Effector memory CD4-positive, alpha-beta T cell (primary cell): ENCODE measurements at places on chromosomes 5 and 9.

DNA sequence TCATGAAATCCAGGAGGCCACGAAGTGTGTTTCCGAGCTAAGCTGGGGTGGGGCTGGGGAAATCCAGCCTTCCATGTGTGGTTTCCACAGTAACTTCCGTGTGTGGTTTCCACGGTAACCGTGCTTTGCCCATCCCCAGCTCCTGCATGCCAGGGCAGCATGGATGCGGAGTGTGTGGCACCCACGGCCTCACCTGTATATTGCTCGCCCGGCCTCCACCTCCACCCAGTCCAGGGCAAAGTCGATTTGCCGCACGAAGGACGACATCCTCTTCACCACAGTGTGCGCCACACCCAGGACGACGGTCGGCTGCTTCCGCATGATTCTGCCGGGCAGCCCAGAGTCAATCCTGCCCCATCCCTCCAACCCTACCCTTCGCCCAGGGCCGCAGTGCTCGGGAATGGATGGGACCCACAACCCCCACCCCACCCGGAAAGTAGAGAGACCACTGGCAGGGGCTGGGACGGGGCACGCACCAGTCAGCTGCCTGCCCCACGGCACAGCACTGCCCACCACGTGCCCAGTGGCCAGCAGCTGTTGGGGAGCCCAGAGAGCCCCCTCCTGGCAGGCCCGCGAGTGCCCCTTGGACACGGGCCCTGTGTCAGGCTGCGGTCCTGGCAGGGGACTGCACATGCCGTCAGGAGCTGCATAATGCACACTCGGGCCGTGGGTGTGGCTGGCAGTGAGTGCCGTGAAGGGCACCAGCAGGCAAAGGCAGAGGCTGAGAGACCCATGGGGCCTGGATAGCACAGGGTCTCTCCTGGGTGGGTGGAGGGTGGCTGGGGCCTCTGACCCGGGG, 39.0 kb upstream of the NSMF start:
- DNase-seq = no peak
- no peaks in the 10 kb centered on the region for H3K36me3 ChIP-seq
- no peaks in the 10 kb centered on the region for H3K27me3 ChIP-seq
- no peak overlapping the region for H3K27ac ChIP-seq
- H3K4me1 ChIP-seq = no peaks in the 10 kb centered on the region
- H3K4me3 ChIP-seq = no peak overlapping the region

GRCh38 chr5:174877987-174878386, 153.6 kb downstream of the MSX2 start:
- no peaks in the 10 kb centered on the region for H3K36me3 ChIP-seq
- H3K4me1 ChIP-seq = no peaks in the 10 kb centered on the region
- H3K27me3 ChIP-seq = no peaks in the 10 kb centered on the region
- no peak for DNase-seq
- H3K4me3 ChIP-seq = no peak overlapping the region

GRCh38 chr5:54883374-54884194, 101.8 kb downstream of the ESM1 start:
- no peaks in the 10 kb centered on the region for H3K4me1 ChIP-seq
- H3K27me3 ChIP-seq = peaks cover 17% of the 10 kb centered on the region
- DNase-seq = no peak
- H3K4me3 ChIP-seq = peak overlapping the region; percentile 37
- H3K27ac ChIP-seq = no peak overlapping the region
- H3K36me3 ChIP-seq = no peaks in the 10 kb centered on the region

DNA sequence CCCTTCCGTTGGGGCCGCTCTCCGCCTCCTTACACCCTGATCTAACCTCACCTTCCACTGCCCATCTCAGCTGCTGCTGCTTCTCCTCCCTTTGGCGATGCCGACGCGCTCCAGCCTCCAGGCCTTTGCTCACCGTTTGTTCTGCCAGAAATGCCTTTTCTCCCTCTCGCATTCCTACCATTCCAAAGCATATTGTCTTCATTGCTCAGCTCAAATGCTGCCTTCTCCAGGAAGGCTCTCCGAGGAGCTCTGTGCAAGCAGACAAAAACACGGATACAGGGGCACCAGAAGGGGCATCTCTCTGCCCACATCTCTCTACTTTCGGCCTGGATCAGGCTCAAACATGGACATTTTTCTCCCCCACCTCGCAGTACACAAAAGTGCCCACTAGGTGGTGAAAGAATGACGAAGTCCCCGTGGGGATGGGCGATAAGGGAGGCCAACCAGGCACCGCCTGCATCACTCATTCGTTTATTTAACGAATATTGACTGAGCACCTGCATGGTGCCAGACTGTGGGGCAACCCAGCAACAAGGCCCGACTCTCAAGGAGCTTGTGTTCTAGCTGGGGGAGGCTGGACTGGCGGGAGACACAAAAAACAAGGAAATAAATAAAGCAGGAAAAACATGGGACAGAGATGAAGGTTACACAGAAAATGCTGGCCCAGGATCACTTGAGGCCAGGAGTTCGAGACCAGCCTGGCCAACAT, 7.3 kb upstream of the GRHPR start:
- H3K27me3 ChIP-seq = no peaks in the 10 kb centered on the region
- no peak overlapping the region for H3K4me3 ChIP-seq

DNA sequence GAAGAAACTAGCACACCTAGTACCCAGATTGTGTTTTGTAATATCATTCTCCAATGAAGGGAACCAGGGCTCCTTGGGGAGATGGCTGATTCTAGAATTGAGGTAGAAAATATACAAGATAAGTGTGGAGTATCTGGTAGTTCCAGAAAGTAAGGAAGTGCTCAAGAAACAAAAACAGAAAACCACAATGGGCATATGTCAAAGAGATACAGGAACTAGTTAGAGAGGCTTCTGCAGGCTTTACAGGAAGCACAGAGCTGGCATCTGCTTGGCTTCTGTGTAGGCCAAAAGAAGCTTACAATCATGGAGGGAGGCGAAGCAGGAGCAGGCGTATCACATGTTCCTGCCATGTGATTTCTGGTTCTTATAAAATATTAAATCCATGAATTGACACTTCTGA, 105.7 kb upstream of the TMEM161B start:
- H3K4me1 ChIP-seq = no peaks in the 10 kb centered on the region
- no peak overlapping the region for H3K27ac ChIP-seq
- no peaks in the 10 kb centered on the region for H3K27me3 ChIP-seq
- no peak overlapping the region for H3K4me3 ChIP-seq
- no peak for DNase-seq
- H3K36me3 ChIP-seq = no peaks in the 10 kb centered on the region

DNA sequence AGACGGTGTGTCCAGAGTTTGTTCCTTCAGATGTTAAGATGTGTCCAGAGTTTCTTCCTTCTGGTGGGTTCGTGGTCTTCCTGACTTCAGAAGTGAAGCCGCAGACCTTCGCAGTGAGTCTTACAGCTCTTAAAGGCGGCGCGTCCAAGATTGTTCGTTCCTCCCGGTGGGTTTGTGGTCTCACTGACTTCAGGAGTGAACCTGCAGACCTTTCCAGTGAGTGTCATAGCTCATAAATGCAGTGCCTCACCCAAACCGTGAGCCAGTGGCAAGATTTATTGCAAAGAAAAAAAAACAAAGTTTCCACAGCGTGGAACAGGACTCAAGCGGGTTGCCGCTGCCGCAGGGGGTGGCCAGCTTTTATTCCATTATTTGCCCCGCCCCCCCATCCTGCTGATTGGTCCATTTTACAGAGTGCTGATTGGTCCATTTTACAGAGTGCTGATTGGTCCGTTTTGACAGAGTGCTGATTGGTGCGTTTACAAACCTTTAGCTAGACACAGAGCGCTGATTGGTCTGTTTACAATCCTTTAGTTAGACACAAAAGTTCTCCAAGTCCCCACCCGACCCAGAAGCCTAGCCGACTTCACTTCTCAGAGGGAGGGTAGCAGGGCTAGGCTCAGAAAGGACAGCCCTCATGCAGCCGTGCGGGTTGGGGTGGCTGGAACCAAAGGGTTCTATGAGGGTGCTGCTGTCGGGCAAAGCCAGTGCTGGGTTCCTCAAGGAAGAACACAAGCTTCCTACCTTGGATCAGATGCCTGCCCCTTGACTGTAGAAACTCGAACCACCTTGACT, 9.1 kb upstream of the RNF130 start:
- no peaks in the 10 kb centered on the region for H3K36me3 ChIP-seq
- H3K27me3 ChIP-seq = peaks cover 15% of the 10 kb centered on the region
- DNase-seq = no peak
- no peak overlapping the region for H3K27ac ChIP-seq

GRCh38 chr5:14102666-14103065, 40.5 kb upstream of the TRIO start:
- H3K4me3 ChIP-seq = no peak overlapping the region
- no peaks in the 10 kb centered on the region for H3K27me3 ChIP-seq
- H3K4me1 ChIP-seq = no peaks in the 10 kb centered on the region
- no peaks in the 10 kb centered on the region for H3K36me3 ChIP-seq
